Cortex of kidney (tissue), 1 donor: ENCODE measurements at places on chromosomes 5 and 9.

GRCh38 chr9:130746434-130747212 lies 53.0 kb downstream of the EXOSC2 start:
- DNase-seq = no peak

DNA sequence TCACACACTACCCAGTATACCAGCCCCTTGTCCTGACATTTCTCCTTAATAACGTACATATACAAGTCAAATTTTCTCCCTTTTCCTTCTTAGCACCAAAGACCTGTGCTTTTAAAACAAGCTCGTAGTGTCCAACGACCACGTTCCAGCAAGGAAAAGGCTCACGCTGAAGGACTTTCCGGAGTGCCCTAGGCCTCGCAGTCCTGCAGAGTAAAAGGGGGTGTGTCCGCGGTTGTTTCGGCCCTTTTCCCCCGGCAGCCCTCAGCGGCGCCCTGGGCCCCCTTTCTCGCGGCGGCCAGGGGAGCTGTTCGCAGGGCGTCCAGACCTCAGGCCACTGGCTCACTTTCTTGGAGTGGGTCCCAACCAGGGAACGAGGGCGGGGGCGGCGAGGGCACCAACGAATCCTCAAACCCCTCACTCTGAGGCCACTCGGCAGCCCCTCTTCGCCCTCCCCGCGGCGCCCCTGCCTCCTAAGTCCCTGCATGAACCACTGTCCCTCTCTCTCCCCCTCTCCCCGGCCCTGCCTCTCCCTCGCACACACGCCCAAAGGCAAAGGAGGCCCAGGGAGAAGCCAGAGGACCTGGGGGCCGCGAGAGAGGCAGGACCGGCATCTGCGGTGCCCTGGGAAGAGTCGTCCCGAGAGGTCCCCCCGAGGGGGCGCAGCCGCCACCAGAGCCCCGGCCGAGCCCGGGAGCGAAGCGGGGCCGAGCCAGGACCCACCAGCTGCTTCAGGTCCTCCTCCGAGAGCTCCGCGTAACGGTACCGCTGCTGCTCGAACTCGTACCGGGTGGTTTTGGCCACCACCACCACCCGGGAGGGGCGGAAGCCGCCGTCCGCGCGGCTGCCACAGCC lies 720 bp downstream of the NADK2 start:
- no peak for DNase-seq

DNA sequence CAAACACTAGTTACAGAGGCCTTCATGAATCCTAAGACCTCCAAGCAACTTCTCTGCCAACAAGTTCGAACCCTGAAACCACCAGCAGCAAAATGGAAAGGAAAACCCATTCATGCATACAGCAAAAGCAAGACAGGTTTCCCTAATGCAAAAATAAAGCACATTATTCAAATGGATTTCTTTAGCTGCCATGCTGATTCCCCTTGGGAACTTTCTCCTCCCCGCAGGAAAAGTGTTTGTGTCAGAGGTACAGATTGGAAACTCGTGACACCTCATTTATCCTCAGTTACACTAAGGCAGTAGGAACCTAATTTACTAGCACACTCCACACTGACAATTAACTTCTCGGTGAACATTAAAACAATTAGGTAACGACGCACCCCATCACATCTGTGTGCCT lies 63.4 kb downstream of the TLE1 start:
- DNase-seq = no peak

DNA sequence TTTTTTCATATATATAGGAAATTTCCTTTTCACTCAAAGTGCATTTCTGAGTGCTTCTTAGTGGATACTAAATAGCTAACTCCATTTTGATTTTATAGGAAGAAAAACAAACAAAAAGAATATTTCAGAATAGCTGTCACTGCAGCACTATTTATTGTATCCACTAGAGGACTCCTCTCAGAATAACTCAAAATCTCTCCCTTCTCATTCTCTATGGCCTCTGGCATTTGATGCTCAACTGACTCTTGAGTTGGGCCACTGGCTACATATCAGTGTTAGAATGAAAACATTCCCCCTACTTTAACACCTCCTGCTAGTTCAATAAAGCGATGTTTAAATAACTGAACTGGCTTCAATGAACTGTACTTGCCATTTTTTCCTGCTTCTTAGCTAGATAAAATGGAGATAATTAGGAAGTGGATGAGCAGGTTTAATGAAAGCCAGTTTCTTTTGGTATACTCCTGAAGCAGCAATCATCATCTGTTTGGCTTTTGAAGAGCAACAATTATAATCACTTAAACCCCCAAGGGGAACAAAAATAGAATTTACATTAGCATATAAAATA lies 16.6 kb upstream of the ELAVL2 start:
- DNase-seq = no peak

DNA sequence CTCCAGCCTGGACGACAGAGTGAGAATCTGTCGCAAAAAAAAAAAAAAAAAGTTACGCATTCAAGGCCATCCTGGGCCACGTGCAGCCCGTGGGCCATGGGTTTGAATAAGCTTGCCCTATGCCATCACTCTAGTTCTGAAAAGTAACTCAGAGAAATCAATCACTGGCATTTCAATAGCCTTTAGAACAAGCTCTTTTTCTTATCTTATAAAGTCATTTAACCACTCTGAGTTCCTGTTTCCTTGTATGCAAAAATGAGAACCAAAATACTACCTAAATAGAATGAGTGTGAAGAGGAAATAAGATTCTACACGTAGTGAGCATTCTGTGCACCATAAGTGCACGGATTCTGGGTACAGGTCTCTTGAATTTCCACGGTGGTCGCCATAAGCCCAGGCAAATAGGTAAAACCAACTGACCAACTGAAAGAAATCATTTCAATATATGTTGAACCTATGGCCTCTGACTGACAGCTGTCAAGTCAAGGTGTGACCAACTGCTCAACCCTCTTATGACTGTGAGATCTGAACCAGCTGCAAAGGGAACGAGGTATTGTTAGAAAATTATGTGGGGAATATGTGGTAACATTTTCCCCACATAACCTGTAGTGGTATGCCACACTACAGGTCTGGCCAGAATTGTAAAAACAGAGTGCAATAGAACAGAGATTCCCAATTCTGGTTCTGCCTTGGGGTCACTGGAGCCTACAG lies 143.9 kb upstream of the LHFPL2 start:
- no peak for DNase-seq

GRCh38 chr9:131886826-131887225 lies 146.9 kb upstream of the RAPGEF1 start:
- DNase-seq = no peak

DNA sequence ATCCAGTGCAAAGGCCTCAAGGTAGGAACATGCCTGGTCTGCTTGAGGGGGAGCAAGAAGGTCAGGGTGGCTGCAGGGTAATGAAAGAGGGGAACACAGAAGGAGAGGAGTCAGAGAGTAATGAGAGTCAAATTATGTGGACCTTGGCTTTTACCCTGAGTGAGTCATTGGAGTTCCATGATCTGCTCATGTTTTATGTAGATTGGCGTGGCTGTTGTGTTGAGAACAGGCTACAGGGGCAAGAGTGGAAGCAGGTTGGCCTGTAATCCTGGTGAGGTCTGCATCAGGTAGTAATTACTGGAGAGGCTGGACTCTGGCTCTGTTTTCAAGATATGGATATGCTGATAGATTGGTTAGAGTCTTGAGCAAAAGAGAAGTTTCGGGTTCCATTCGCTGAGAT lies 177.7 kb upstream of the NR3C1 start:
- no peak for DNase-seq

DNA sequence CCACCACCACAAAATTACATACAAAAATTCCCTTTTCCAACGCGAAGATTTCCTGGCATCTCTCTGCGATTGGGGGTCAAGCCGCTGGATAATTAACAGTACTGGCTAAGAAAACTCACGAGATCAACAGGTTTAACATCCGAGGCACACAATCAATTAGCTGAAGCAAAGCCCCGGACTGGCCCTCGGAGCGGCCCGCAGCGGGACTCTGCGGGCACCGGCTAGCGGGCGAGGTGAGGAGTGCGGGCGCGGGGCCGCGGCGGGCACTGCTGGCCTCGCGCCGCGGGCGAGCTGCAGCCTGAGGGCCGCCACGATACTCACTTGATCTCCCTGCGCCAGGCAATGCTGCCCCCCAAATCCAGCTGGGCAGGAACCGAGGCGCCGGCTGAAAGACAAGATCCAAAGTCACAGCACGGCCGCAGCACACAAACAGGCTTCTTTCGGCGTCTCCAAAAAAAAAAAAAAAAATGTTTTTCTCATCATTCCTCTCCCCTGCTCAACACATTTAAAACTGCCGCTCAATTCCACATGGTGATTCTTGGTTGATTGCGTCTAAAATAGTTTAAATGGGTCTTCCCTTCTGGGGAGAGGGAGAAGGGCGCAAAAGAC lies 210.2 kb downstream of the MEF2C start:
- DNase-seq = no peak

DNA sequence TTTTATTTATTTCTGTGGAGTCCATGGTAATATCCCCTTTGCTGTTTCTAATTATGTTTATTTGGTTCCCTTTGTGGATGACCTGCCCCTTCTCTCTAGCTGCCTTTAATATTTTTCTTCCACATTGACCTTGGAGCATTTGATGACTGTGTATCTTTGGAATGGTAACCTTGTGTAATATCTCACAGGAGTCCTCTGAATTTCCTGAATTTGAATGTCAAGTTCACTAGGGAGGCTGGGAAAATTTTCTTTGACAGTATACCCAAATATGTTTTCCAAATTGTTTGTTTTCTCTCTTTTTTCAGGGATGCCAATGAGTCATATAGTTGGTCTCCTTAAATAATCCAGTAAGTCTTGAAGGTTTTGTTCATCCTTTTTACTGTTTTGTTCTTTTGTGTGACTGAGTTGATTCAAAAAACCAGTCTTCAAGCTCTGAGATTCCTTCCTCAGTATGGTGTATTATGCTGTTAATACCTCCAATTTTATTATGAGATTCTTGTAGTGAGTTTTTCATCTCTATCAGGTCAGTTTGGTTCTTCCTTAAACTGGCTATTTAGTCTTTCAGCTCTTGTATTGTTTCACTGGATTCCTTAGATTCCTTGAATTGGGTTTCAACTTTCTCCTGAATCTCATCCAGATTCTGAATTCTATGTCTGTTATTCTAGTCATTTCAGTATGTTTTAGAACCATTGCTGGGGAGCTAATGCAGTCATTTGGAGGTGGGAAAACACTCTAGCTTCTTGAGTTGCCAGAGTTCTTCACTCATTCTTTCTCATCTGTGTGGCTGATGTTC lies 349.0 kb upstream of the TARS1 start:
- no peak for DNase-seq

DNA sequence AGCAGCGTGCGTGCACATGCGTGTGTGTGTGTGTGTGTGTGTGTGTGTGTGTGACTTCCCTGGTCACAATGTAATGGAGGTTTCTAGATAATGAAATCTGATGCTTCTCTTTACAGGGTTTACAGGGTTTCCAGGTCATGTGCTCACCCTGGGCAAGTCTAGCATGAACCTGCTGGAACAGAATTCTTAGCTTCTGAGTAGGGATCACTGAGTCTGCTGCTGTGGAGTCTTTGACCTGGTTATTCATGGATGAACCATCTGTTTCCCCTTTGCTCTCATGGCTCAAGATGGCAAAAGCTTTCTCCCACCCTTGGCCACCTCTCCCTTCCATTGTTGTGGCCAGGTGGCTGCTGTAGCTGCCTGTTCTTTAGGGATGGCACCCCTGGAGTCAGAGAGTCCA lies 111.6 kb upstream of the SHB start:
- DNase-seq = no peak

- no peak for DNase-seq
Observed at GRCh38 chr5:139451878-139452660, 10.5 kb downstream of the ECSCR start.

- DNase-seq = no peak
Observed at GRCh38 chr5:100519075-100519474, 16.1 kb upstream of the FAM174A start.

- DNase-seq = no peak
Observed at GRCh38 chr5:32210151-32210550, 36.0 kb upstream of the GOLPH3 start.

- no peak for DNase-seq
Observed at GRCh38 chr5:87151547-87151946, 116.1 kb upstream of the RASA1 start.

- DNase-seq = no peak
Observed at GRCh38 chr5:172453206-172453985, 929 bp downstream of the SH3PXD2B start.

DNA sequence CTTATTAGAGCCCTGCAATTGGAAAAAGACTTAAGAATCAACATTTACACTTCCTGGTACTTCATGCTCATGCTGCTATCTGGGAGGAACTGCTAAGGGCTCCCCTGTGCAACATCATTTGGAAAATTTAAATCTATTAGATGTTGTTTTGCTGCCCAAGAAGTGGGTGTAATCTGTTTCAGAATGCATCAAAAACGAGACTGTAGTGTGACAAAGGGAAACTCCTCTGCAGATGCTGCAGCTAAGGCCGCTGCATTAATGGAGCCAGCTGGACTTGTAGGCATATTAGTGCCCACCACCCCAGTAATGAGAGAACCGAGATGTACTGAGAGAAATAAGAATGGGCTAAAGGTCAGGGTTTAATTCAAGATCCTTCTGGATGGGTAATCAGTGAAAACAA lies 11.1 kb upstream of the PAIP1 start:
- no peak for DNase-seq

- DNase-seq = no peak
Observed at GRCh38 chr5:98349251-98349989, 424.0 kb upstream of the RGMB start.

DNA sequence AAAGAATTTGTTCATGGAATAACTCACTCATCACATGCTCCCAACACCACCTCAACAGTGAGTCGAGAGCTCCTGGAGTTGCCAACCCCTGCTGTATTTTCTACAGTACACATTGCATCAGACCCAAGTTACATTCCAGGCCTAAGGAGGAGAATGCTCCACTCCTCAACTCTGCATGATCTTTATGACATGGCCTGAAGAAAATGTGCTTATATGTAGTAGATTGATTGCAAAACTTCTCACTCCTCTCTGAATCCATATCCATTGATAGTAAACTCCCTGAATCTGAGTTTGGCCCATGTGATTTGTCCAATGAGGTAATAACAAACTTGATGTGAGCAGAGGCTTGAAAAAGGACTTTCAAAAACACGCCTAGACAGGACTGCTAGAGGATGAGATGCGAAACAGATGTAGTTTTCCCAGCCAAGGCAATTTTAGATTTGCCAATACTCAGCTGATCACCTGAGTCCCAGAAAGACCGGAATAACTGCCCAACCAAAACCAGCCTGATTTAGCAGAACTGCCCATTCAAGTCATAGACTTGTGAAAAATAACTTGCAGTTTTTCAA lies 29.0 kb upstream of the PAPPA start:
- DNase-seq = no peak

- DNase-seq = no peak
Observed at GRCh38 chr5:57889558-57889957, 406.9 kb upstream of the ACTBL2 start.

GRCh38 chr9:85142496-85142911 lies 473.0 kb downstream of the NTRK2 start:
- DNase-seq = no peak

DNA sequence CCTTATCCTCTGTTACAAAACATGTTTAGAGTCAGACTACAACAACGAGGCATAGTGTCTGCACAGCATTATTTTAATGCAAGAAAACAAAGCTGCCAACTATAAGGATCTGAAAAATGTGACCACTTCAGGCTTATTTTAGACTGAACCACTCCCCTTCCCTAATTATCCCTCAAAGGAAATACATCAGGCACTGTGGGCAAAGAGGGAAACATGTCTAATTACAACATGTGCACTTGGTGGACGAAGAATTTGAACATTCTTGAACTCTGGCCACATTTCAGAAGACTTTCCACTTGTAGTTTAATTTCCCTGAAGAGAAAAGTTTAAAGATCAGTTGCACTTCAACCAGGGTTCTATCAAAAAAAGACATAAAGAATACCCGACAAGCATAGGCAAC lies 3.8 kb downstream of the MTMR12 start:
- DNase-seq = no peak
